ENCODE measurements at places on chromosomes 1 and 21. TPM values are rescaled to one million over a fixed set of nuclear protein-coding genes. Genes with fewer than 3 reads are reported as not detected.
A peak's percentile ranks its signal among the peaks of the same experiment; 100 is the strongest.

- H3K36me3 ChIP-seq = no peaks in the 10 kb centered on the region
- H3K4me1 ChIP-seq = peaks cover 4% of the 10 kb centered on the region
- no peak overlapping the region for H3K27ac ChIP-seq
- DNase-seq = no peak
- H3K27me3 ChIP-seq = no peaks in the 10 kb centered on the region
Observed at GRCh38 chr1:9805006-9805508, 18.7 kb downstream of the CLSTN1 start.

The SLC35A3 gene
- 7.4 TPM for polyA plus RNA-seq

GRCh38 chr1:23478896-23479665, 4.9 kb downstream of the ASAP3 start:
- H3K4me3 ChIP-seq = no peak overlapping the region
- H3K27me3 ChIP-seq = no peaks in the 10 kb centered on the region
- no peak for DNase-seq
- H3K27ac ChIP-seq = no peak overlapping the region
- 0 out of 2 replicates have a peak, but pooled peaks cover 6% of the 10 kb centered on the region for H3K4me1 ChIP-seq

The TNFRSF18 gene
- polyA plus RNA-seq = not detected

The RGSL1 gene
- not detected for polyA plus RNA-seq

DNA sequence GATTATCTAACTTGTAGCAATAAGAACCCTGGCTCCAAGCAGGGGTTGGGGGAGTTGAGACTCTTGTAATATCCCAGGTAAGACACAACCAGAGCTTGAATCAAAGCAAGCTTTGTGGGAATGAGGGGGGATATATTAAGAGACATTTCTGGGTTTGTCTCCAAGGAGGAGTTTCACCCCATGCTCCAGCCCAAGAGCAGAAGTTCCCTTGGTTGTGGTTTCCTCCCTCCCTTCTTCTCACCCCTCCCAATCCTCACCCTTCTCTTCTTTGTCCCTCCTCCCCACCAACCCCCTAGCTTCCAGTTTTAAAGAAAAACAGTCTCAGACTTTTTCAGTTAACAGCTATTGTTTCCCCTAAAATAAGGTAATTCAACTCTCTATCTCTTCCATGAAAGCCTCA, 11.9 kb downstream of the TRAF3IP3 start:
- no peak for DNase-seq
- no peaks in the 10 kb centered on the region for H3K27me3 ChIP-seq
- H3K4me1 ChIP-seq = peaks cover 18% of the 10 kb centered on the region
- H3K4me3 ChIP-seq = no peak overlapping the region
- H3K27ac ChIP-seq = peak overlapping the region; percentile 90

DNA sequence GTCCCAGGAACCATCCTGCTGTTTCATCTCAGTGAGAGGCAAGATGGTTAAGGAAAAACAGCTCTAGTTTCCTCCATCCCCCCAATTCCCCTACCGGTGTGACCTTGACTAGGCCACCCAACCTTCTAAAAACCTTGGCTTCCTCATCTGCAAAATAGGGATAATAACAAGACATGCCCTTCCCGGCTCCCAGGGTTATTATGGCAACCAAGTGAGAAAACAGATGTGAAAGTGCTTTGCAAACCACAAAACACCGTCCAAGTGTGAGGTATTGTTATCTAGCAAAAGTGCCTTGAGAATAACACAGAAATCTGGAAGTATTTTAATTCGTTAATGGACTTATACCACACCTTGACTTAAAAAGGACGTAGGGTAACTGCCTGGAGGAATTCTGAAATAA, 62.7 kb downstream of the ITPKB start:
- no peaks in the 10 kb centered on the region for H3K36me3 ChIP-seq
- H3K27ac ChIP-seq = peak overlapping the region; percentile 56
- no peak overlapping the region for H3K4me3 ChIP-seq

GRCh38 chr1:26822737-26823395, 3.6 kb upstream of the ZDHHC18 start:
- no peak overlapping the region for H3K4me3 ChIP-seq
- H3K4me1 ChIP-seq = peaks cover 6% of the 10 kb centered on the region
- no peaks in the 10 kb centered on the region for H3K27me3 ChIP-seq
- no peak for DNase-seq
- no peak overlapping the region for H3K27ac ChIP-seq

The DNAJC28 gene
- polyA plus RNA-seq = 0.88 TPM

The TFF3 gene
- not detected for polyA plus RNA-seq

The TMEM52 gene
- 3.8 TPM for polyA plus RNA-seq

DNA sequence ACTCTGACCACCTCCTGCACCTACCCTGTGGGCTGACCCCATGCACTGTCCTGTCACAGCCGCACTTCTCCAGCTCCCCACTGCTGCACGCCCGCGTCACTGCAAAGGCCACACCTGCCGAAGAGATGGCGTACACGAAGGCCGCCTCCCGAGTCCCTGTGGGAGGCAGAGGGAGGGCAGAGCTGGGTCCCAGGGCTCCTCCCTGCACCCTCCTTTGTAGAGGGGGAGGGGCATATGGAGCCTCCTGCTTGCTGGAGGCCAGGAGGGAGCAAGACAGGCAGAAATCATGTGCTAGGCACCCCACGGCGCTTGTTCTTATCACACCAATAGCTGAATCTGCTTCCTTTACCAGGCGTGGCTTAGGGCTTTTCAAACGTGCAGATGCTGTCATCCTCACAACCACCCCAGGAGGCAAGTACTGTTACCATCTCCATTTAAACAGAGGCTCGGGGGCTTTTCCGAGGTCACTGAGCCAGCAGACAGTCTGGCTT, 21.4 kb downstream of the WNT4 start:
- H3K27ac ChIP-seq = no peak overlapping the region
- no peaks in the 10 kb centered on the region for H3K27me3 ChIP-seq
- no peaks in the 10 kb centered on the region for H3K4me1 ChIP-seq
- DNase-seq = peak; percentile 81
- peaks cover 3% of the 10 kb centered on the region for H3K36me3 ChIP-seq
- no peak overlapping the region for H3K4me3 ChIP-seq

The AQP10 gene
- polyA plus RNA-seq = 0.02 TPM

GRCh38 chr1:164907666-164908065, 348.7 kb downstream of the PBX1 start:
- no peak for DNase-seq
- no peak overlapping the region for H3K4me3 ChIP-seq
- H3K4me1 ChIP-seq = no peaks in the 10 kb centered on the region
- H3K27ac ChIP-seq = no peak overlapping the region

The KIF1B gene
- 6.8 TPM for polyA plus RNA-seq

DNA sequence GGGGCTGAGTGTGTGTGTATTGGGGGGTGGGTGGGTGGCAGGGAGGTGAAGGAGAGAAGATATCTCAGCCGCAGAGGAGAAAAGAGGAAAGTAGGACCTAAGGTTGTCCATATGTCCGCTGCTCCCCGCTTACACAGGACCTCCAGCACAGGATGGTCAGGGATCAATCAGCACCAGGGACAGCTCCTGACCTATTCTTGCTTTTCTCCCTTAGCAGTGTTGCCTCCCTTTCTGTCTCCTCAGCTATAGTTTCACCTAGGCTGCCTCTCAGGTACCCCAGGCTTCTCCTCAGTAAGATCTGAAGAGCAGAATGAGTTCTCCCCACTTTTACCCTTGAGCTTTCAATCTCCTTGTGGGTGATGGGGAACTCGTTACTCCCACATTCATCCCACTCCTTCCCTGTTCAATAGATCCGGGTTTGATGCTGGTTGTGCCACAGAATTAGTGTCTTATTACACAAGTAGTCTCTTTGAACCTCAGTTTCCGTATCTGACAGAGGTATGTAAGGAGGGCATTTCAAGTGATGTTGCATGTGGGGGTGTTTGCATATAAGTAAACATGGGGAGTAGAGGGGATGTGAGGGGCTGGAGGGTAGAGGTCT, 1.4 kb upstream of the DPH2 start:
- peaks cover 14% of the 10 kb centered on the region for H3K4me1 ChIP-seq
- DNase-seq = no peak
- H3K36me3 ChIP-seq = no peaks in the 10 kb centered on the region
- H3K27me3 ChIP-seq = no peaks in the 10 kb centered on the region
- H3K27ac ChIP-seq = no peak overlapping the region
- no peak overlapping the region for H3K4me3 ChIP-seq

DNA sequence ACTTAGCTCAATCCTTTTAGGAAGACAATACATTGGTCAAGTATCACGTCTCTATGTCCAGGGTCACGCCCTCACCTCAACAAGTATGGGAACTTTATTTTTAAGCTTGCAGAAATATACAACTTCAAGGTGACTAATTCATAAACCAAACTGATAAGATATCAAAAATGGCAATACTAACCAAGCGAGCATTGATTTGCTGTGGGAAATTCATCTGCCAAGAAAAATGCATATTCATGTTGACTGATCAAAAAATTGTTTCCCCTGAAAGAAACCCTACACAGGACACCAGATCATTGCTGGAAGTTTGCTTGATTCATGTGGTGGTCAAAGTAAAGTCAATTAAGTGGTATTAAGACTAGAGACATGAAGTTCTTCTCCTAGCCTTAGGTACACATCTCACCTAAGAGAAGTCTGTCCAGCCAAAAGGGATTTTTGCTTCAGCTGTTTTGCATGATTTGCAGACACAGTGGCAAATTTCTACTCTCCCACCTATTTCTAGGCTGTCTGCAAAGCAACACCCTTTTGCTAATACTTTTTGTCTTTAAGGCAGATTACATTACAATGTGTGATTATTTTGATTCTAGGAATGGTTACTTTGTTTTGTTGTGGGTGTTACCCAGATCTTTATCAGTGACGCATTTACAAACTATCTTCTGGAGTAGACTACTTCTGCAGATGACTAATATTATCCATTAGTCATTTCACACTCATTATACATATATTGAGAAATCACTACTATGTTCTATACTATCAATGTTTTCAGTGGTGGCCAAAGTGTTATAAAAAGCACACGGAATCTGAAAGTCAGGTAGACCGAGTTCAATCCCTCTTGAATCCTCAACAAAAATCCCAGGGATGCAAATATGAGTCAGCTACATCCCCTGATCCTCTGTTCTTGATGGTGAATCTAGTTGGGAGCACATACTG, 12.4 kb downstream of the SAMSN1 start:
- peaks cover 6% of the 10 kb centered on the region for H3K4me1 ChIP-seq
- H3K36me3 ChIP-seq = no peaks in the 10 kb centered on the region
- no peak for DNase-seq
- H3K27ac ChIP-seq = no peak overlapping the region
- H3K27me3 ChIP-seq = no peaks in the 10 kb centered on the region
- no peak overlapping the region for H3K4me3 ChIP-seq

The OR2T29 gene
- polyA plus RNA-seq = not detected

The ANKRD45 gene
- 1.8 TPM for polyA plus RNA-seq

The KIAA0040 gene
- polyA plus RNA-seq = 0.15 TPM

DNA sequence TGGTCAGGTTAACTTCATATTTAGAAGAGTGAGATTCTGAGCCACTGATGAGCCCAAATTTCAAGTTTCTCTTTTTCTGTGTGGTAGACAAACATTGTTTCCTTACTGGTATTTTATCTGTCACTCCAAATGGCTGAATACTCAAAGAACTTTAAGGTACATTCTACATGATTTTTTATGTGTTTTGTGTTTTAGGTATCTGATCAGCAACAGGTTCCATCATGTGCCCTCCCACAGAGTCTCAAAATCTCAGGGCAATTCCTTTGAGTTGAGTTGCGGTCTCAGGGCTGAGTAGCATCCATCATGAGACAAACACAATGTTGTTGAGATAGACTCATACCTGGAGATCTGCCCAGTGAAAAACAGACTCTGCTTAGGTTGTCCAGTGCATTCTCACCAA, 14.7 kb upstream of the CEP350 start:
- H3K4me1 ChIP-seq = peaks cover 6% of the 10 kb centered on the region
- H3K27me3 ChIP-seq = no peaks in the 10 kb centered on the region
- no peaks in the 10 kb centered on the region for H3K36me3 ChIP-seq
- no peak overlapping the region for H3K27ac ChIP-seq
- H3K4me3 ChIP-seq = no peak overlapping the region

DNA sequence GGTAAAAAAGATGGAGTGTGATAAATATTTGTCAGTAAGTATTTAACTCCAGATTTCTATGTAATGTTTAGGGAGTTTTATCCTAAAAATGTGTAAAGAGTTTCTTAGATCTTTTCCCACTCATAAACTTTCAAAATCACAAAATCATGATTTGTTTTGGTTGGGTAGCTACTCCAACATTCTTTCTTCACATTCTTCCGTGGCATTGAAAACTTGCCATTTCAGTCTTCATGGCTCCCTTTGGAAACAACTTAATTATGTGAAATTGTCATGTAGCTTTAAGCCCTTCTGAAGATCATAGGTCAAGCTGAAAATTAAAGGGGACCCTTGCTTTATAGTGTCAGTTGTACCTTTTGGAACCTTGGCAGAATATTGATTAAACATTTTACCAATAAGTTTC, 73.2 kb downstream of the ADGRL2 start:
- H3K4me3 ChIP-seq = no peak overlapping the region
- H3K4me1 ChIP-seq = peaks cover 2% of the 10 kb centered on the region
- no peak for DNase-seq
- H3K27me3 ChIP-seq = no peaks in the 10 kb centered on the region
- H3K27ac ChIP-seq = no peak overlapping the region
- H3K36me3 ChIP-seq = no peaks in the 10 kb centered on the region
